ENCODE measurements at places on chromosomes 5 and 9. TPM values are rescaled to one million over a fixed set of nuclear protein-coding genes. Genes with fewer than 3 reads are reported as not detected.

AFAP1L1 gene
- total RNA-seq, result 1.6 TPM

ACOT12 gene
- not detected for total RNA-seq

RPP25L gene
- total RNA-seq, result 54.4 TPM

MRPL22 gene
- 51.4 TPM for total RNA-seq

TRAF1 gene
- 1.5 TPM for total RNA-seq

C1QTNF3 gene
- total RNA-seq, result 4.6 TPM

LRRC14B gene
- total RNA-seq, result not detected

ETF1 gene
- total RNA-seq, result 96.2 TPM

TAS2R1 gene
- not detected for total RNA-seq

SLC12A7 gene
- total RNA-seq, result 64.6 TPM

Data from colonic mucosa (tissue), 4 donors.